ENCODE measurements at places on chromosomes 3 and 15.

DNA sequence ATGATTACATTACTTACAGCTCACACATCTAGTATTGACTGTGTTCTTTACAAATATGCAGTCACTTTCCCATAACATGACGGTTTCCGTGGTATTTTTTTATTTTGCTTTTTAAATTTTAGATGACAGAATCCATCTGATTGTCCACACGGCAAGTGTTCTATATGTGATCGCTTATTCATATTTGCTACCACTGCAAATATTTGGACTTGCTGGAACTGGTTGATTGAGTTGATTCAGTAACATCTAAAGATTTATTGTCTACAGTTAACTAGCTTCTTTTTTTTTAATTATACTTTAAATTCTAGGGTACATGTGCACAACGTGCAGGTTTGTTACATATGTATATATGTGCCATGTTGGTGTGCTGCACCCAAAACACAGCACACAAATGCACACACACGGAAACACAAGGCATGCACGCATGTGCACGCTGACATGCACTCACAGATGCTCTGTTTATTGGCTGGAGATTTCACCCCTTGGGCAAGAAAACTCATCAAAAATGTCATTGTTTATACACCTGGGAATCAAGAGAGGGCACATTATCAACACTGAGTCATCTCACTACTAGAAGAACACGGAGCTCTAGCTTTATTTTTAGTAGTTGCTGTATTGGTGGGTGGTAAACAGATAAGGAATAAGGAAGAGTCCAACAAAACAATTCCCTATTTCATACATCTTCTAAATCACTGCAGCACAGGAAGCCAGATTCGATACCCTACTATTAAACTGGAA is 16.4 kb downstream of the ARRDC4 start:
- no peak for DNase-seq

- no peak for DNase-seq
Observed at GRCh38 chr3:55166576-55167555, 239.0 kb upstream of the LRTM1 start.

DNA sequence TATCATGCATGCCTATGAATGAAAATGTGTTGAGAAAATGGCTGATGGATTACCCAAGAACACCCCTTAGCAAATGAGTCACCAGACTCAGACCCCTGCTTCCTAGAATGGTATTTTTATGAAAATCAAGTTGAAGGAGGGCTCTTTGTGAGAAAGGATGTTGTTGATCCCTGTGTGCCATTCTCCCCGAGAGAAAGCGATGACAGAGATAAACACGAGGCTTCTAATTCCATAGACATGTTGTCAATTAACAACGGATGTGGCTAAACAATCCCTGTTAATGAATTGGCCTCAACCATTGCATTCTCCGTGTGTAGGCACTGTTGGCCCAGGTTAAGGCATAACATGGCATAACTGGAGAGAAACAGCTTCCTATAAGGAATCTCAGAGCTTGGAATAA is 5.8 kb upstream of the OXTR start:
- no peak for DNase-seq

GRCh38 chr15:69080295-69081248 is 66.1 kb downstream of the NOX5 start:
- DNase-seq = peak; percentile 61

GRCh38 chr15:29089731-29090616 is 179.6 kb downstream of the NSMCE3 start:
- DNase-seq = no peak

- peak; percentile 81 for DNase-seq
Observed at GRCh38 chr15:25670025-25670554, 193.0 kb downstream of the ATP10A start.

All from NT2/D1 (cell line).